ENCODE measurements at places on chromosomes 4 and X.
A peak's percentile ranks its signal among the peaks of the same experiment; 100 is the strongest.

- no peak for DNase-seq
Measured at GRCh38 chr4:6324999-6325787, 55.5 kb downstream of the WFS1 start.

DNA sequence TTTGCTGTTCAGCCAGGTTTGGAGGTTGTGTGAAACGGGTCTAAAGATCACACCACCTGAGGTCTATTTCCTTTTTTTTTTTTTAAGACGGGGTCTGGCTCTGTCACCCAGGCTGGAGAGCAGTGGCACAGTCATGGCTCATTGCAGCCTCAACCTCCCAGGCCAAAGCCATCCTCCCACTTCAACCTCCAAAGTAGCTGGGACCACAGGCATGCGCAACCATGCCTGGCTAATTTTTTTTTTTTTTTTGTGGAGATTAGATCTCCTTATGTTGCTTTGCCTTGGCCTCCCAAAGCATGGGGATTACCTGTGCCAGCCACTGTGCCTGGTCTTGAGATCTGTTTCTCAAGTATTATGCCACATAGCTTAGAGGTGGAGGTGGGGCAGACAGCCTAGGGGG, 49.2 kb upstream of the ELOVL6 start:
- no peak for DNase-seq

DNA sequence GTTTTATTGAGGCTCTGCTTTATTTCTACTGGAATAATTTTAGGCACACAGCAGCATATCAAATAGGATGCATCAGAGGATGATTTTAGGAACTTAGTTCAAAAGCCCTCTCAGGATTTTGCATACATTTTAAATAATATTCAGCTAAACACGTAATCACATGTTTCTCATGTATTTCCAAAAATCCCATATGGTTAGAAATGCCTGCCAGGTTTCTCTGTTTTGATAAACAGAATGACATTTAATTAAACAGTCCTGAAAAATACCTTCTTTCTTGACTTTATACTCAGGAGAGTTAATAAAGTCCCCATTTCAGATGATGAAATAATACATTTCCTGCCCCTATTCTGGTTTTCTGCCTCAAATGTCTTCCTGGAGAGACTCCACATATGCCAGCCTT, 86.5 kb upstream of the AMELX start:
- no peak for DNase-seq

- DNase-seq: no peak
Measured at GRCh38 chr4:16598597-16599206, 299.7 kb downstream of the LDB2 start.

DNA sequence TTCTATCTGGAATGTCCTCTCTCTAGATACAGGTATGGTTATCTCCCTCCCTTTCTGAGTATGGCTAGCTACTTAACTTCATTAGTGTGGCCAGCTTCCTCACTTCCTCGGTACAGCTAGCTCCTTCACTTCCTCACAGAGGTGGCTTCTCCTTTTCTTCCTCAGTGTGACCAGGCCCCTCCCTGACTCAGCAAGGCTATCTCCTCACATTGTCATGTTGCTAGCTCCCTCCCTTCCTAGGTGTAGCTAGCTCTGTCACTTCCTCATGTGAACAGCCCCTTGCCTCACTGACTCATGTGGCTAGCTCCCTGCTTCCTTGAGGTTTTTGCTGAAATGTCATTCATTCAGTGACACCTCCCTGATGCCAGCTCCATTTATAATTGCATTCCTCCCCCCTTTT, 67.3 kb upstream of the DDIT4L start:
- DNase-seq: no peak

DNA sequence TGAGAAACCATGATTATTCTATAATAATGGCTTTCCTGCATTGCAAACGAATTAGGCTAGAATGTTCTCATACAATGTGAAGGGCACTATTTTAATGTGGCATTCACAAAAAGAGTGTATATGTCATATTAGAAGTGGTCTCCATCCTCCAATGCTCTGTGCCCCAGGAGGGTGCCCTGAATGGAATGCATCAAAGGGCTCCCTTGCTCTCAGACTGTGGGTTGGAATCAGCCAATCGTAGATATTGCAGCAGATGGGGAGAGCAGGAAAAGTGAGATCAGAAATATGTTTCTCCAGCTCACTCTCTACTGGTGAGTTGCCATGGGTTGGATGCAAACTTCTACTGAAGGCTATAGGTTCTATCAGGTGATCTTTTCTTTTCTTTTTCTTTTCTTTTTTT, 11.9 kb upstream of the NSUN7 start:
- no peak for DNase-seq

DNA sequence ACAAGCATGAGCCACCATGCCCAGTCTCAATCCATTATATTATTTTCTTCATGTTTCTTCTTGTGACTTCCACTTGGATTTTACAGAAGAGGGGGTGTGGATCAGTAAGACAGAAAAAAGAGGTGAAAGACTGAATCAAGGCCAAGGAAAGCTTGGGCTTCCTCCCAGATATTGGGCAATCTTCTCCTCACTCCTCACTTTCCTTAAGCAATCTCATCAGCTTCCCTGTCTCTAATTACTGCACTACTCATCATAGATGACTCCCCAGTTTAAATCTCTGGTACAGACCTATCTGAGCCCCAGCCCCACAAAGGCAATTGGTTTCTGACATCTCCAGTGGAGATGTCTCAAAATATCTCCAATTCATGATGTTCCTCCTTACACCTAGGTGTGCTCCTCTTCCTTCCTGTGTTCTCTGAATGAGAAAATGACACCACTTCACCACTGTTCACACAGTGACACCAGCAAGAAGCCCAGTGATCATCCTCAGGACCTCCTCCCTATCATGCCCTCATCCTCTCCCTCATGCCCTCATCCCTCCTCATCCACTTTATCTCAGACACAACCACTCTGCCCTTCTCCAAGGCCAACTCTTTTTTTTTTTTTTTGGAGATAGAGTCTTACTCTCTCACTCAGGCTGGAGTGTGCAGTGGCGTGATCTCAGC, 44.8 kb upstream of the HERC6 start:
- no peak for DNase-seq

- no peak for DNase-seq
Measured at GRCh38 chrX:70436343-70436742, 8.3 kb upstream of the DLG3 start.

DNA sequence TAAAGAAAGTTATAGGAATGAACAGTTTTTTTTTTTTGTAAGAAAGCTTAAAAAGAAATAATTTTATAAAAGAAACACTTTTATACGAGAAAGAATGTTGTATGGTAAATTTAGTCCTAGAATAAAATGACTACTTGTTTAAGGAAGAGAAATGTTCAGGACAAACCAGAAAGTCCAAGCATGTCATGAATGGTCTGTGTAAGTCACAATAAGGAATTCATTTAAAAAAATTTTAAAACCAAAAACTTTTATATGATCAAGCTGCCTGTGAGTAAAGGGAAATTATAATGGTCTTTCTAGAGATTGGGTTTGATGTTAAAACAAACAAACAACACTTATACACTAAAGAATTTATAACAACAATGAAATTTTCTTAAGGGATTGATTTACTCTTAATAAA, 858.9 kb upstream of the PCDH7 start:
- DNase-seq: no peak

DNA sequence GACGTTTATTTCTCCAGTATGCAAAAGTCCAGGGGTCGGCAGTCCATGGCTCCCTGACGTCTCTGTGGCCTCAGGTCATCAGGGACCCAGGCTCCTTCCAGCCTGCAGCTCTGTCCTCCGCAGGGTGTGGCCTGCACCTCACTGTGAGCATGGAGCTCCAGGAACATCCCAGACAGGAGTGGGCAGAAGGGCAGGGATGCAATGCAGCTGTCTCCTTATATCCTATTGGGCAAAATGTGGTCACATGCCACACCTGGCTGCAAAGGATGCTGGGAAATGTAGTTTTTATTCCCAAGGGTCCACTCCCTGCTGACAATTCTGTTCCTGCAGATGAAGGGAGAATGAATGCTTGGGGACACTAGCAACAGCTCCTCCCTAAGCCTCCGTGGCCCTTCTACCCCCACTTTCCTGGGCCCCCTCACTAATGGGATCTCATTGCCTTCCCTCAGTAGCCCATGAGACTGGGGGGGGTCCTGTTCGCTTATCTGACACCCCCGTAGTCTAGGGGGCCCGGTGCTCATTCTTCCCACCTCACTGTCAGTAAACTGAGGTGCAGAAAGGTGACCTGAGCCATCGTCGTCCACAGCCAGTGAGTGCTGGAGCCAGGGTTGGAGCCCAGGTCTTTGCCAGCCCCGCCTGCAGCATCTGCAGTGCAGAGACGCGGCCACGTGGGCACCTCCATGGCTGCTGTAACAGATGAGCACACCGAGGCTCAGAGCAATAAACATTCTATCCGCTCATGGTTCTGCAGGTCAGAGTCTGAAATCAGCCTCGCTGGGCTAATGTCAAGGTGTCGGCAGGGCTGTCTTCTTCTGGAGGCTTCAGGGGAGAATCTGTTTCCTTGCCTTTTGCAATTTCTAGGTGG, 5.9 kb upstream of the GRPEL1 start:
- no peak for DNase-seq

DNA sequence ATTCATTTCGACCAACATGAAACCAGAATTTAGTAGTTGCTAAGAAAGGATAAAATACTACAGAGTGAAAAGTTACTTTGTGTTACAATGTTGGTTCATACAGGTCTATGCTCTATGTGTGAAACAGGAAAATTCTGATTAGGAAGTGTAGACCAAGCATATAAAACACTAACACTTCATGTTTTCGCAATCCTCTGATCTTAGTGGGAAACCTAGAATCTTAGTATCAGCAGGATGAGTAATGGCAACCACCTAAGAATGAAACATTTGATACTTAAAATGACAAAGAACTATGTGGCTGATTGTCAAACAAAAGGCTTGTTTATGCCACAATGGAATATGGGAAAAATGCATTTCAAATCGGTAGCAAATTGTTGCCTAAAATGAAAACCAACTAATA, 116.1 kb downstream of the AMMECR1 start:
- DNase-seq: no peak

DNA sequence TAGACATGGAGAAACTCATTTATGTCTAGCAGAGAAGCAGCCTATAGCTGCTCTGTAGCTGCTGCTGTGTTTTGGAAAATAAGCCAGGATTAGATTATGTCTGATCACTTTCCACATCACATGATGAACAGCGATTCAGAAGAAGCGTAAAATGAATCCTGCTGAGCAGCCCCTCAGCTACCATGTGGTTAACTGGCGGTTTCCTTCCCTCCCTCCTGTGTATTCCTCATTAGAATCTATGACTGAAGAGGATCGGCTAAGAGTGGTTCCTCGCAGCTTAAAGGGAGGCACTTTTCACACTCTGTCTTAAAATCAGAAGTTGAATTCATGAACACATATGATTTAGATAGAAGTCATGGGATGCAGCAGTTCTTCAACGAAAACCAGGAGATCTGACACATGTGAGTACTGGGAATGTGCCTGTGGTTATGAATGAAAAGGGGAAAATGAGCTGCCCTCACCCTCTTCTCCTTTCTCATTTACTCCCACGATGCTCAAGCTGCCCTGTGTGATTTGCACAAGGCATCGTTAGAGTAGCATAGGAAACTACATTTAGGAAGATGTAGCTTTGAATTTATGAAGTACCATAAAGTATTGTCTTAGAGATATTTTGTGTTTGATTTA, at the start of gene PPEF1:
TSS of gene PPEF1 (plus strand) at position 220 of the 624 bp plus-strand sequence. CDS start at position 356, 136 bp downstream.
- no peak for DNase-seq

- no peak for DNase-seq
Measured at GRCh38 chr4:168919706-168920324, 90.2 kb downstream of the CBR4 start.

- no peak for DNase-seq
Measured at GRCh38 chr4:150140774-150141400, 62.6 kb downstream of the DCLK2 start.

DNA sequence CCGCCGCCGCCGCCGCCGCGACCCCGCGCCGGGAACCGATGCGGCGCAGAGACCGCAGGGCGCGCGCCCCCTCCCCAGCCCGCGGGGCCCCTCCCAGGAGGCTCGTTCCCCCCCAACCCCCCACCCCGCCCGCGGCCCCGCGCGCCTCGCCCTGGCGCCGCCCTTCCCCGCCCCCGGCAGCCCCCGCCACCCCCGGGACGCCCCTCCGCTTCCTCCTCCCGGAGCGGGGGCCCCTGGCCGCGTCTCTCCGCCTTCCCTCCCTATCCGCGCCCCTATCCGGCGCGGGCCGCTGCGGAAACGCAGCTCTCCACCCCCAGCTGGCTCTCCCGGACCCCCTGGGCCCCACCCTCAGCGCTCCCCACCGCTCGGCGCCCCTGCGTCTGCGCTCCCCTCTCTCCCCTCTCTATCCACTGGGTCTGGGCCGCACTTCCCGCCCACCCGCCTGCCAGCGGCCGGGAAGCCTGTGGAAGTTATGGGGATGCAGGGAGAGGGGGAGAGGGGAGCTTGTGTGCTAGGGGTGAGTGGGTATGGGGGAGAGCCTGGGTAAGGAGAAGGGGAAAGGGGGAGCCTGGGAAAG, at the start of gene TMEM271:
TSS of gene TMEM271 (minus strand) at position 51 of the 577 bp plus-strand sequence. CDS start 233 bp downstream, outside the sequence.
- DNase-seq: no peak

GRCh38 chr4:77084019-77084639, 8.3 kb upstream of the CCNI start:
- DNase-seq: no peak

- peak; percentile 42 for DNase-seq
Measured at GRCh38 chr4:185210102-185210981, 944 bp downstream of the SNX25 start.

DNA sequence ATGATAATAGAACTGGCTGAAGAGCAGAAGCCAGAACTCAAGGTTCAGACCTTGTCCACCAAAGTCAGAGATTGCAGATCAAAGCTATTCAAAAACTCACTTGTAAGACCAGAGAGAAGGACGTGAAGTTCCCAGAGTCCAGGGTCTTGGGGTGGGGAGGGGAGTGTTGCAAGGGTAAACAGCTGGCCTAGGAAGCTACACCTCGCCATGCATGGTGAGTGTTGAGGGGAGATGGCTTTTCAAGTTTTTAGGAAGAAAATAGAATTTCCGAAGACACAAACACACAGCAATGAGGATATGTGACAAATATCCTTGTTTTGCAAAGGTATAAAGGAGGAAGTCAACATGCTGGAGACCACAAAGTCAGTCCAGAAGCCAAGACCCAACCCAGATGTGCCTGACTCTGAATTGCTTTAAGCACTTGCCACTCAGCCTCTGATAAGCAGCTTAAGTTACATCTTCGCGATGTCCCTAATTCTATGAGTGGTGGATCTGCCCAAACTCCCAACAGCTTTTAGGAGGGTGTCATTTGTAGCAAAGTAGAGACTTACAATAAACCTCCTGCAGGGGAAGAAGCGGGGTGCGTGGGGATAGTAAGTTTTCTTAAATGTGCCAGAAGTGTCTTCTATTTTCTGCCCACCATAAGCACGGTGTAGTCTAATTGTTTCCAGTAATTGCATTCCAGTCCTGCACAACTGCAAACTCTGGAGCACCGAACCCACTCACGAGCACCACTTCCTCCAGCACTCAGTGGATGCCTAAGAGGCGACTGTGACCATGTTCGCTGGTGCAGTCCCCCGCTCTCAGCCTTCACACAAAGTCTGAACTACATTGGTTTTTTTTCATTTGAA, 26.5 kb downstream of the HAND2 start:
- DNase-seq: no peak

- no peak for DNase-seq
Measured at GRCh38 chrX:123330229-123330942, 146.3 kb downstream of the GRIA3 start.

DNA sequence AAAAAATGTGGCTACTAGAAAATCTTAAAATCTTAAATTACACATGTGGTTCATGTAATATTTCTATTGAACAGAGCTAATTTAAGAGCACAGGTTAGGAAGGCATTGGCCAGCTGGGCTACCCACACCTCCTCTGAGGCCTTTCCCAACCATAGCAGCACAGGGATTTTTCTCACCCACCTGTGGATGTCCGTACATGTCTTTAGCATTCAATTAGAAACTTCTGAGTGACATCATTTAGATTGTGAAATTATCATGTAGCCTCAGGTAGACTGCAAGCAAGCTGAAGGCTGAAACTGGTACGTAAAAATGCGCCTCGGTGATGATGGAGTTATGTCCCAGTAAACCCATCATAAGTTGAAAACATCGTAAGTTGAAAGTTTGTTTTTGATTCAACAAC, 31.2 kb downstream of the SCARB2 start:
- no peak for DNase-seq
